Activated CD8-positive, alpha-beta memory T cell treated with anti-CD3 and anti-CD28 coated beads for 1 hour (primary cell): ENCODE measurements at places on chromosomes 1 and 21.

- DNase-seq, result no peak
Observed at GRCh38 chr21:46145159-46145839, 10.1 kb downstream of the FTCD start.

GRCh38 chr1:37480125-37480466 is 5.7 kb downstream of the ZC3H12A start:
- no peak for DNase-seq

DNA sequence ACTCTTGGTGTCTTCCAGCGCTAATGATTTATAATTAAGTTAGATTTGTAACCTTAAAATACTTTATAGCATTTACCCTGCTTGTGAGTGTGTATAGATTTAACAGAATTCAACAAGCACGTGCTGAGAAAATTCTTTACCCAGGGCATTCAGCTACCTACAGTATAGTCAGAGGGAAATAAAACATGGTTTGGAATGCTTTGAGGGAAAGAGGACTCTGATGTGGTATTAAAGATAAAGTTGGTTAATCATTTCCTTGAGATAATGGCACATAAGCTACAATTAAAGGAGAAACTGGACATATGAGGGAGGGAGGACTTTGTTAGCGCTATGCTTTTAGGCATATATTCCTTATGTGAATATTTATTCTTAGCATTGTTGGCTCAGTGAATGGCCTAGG is 26.4 kb upstream of the IL12RB2 start:
- DNase-seq, result no peak

GRCh38 chr1:111392042-111392441 is 35.5 kb downstream of the OVGP1 start:
- no peak for DNase-seq

- no peak for DNase-seq
Observed at GRCh38 chr1:152954436-152954835, 7.4 kb downstream of the SPRR5 start.

GRCh38 chr1:145892486-145893087 is 6.9 kb upstream of the ANKRD35 start:
- DNase-seq, result no peak

- no peak for DNase-seq
Observed at GRCh38 chr1:203028067-203028783, 1.9 kb downstream of the PPFIA4 start.

DNA sequence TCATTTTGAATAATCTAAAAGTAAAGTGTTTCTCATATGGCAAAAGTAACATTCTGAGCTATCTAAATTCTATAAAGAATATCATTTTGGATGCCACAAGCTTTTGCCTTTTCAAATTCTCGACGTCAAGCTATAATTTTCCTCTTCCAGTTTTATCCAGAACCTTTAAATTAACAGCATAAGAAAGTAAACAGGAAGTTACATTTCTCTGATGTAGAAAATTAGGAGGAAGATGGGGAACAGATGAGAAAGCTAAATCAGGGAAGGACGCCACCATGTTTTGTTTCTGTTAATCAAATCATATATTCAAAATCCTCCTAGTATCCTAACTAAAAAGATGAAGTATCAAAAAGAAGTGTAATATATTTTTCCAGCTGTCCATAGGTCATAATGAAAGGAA is 8.8 kb upstream of the CAMSAP2 start:
- no peak for DNase-seq

- DNase-seq, result no peak
Observed at GRCh38 chr21:36507397-36508018, 27.6 kb upstream of the CLDN14 start.

DNA sequence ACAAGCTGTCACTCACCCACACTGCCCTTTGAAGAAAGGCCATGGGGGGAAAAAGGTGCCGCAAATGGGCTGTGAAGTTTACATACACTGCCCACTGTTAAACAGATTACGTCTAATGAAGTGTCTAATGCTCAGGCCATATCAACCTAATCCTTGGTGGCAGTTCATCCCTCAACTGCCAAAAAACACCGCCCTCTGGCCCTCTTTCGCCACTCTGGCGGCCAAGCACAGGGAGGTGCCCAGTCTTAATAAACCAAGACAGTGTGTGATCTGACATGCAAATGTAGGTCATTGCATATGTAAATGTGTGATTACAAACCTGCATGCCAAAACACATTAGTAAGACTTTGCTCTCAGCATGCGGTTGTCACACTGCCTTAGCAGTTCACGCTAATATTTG is 89.5 kb downstream of the NEK7 start:
- no peak for DNase-seq

DNA sequence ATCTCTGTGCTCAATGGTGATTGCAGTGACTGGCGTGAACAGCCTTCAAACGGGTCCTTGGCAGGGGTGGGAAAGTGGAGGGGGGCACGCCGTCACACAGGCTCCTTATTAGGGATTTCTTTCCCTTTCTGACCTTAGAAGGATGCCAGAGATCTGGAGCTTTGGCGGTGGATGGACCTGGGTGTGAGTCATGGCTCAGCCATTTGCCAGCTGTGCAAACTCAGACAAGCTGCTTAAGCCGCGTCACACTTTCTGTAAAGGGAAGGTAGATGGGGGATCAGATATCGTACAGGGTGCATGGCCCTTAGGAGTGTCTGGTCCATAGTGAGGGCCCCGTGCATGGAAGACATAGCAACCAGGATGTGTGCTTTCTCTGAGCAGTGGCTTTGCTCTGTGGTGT is 48.3 kb upstream of the C1orf174 start:
- DNase-seq, result no peak

DNA sequence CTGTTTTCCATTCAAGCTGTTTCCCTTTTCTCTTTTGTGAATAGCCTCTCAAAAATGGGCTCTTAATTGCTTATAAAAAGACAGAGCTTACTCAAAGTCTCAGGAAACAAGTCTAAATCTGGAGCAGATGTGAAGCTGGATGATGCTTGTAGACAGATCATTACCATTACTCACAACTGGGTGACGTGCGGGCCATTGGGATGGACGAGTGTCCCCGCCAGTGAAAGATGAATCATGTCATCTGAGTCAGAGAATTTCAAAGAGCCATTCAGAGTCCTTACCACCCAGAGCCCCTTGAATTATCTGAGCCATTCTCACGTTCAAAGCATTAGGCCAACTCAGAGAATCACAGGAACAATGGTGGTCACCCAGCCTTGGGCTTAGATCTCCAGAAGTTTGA is 134.6 kb downstream of the HUNK start:
- DNase-seq, result no peak

DNA sequence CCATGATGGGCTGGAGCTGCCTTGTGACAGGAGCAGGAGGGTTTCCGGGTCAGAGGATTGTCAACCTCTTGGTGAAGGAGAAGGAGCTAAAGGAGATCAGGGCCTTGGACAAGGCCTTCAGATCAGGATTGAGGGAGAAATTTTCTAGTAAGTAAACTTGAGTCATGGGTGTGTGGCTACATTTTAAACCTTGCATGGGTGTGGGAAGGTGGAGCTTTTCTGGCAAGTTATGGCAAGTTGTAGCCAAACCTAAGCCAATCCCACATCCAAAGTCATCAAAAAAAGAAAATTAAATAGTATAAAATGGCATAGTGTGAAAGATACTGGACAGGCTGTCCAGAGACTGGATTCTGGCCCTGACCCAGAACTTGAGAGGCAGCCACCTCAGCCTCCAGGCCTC is 39.8 kb upstream of the HSD3B1 start:
- no peak for DNase-seq

DNA sequence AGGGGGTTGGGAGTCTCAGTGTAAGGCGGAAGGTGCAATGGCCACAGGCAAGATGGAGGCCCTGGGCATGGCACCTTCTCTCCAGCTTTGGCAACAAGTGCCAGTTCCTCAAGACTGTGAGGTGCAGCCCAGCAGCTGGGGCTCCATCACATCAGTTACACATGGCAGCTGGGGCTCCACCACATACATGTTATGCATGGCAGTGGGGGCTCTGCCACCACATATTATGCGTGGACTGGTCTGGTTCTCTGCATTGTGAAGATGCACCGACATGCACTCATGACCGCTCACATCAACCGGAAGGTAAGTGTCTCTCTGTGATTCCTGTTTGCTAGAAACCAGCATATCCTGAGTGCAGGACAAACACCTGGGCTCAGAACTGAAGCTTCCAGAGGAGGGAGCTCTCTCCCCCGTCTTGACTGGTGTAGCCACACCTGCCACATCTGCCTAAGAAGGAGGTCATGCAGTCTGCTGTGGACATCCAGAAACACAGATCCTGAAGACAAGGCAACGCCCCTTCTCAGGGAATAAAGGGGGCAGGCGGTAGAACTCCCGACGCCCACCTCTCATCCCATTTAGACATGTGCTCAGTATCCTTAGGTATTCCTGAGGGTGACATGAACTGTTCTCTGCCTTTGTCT is 104.1 kb upstream of the TMPRSS2 start:
- no peak for DNase-seq

GRCh38 chr1:53560581-53561502 is 101.6 kb downstream of the DMRTB1 start:
- no peak for DNase-seq

DNA sequence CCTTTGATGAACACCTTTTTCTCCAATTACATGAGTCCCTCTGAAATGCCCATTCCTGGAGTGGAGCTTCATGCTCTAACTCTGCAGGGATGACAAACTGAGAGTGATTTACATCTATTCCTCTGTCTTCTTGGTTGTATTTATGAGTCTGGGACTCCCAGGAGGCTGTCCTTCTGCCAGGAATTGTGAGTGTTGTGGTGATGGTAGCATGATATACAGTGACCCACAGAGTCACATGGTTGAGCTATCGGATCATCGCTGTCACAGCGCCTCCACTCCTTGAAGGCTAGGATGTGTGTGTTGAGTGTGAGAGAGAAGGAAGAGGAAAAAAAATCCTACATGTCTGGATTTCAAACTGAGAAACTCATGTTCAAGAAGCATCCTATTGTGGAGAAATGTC is 163.4 kb upstream of the CACNA1E start:
- DNase-seq, result no peak

GRCh38 chr1:57258557-57259325 is 165.1 kb downstream of the DAB1 start:
- DNase-seq, result no peak

DNA sequence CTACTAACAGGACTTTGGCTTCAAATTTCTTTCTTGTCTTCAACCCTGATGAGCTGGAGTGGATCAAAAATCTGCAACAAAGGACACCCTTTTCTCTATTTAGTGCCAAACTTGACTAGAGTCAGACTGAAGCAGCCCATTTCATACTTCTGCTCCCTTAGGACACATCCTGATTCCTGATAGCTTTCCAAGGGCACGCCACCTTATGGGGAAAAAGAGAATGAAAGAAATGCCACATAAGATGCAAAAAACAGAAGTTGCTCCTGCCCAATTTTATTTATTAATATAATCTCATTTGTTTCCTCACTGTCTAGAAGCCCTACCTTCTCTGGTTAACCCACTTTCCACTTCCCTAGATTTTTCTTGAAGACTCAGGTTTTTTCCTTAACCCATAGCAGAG is 72.7 kb upstream of the NBPF4 start:
- DNase-seq, result no peak

GRCh38 chr1:37836788-37837187 is 22.6 kb downstream of the MTF1 start:
- no peak for DNase-seq

- DNase-seq, result no peak
Observed at GRCh38 chr1:83512373-83513193, 486.3 kb downstream of the TTLL7 start.

DNA sequence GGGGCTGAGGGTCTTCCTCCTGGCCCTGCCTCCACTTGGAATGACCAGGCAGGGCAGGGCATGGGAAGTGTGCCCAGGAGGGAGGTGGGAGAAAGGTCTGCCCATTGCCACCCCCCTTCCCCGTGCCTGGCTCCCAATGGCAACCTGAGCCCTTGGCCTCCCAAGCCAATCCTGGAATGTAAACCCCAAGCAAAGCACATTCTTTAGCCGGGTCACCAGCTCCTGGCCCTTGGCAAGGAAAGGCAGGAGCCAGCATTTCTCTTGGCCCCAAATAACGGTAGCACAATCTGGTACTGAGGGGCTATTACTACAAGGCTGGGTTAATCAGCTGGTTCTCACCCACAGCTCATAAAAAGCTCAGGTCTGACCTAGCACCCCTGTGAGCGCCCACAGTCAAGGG is 6.9 kb upstream of the NUAK2 start:
- DNase-seq, result no peak

DNA sequence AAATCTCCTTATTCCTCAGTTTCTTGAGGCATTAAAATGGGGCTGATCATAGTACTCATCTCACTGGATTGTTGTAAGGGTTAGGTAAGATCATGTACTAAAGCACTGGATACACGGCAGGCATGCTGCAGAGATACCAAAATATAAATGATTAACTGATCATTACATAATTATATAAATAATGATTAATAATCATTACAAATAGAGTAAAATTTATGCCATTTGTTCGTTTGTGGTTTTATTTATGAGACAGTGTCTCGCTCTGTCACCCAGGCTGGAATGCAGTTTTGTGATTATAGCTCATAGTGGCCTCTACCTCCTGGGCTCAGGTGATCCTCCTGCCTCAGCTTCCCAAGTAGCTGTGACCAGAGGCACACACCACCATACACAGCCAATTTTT is 140.7 kb downstream of the HHAT start:
- DNase-seq, result no peak

- DNase-seq, result no peak
Observed at GRCh38 chr1:5907386-5907785, 84.8 kb downstream of the NPHP4 start.

GRCh38 chr1:8523666-8524206 is 205.8 kb downstream of the SLC45A1 start:
- DNase-seq, result no peak

DNA sequence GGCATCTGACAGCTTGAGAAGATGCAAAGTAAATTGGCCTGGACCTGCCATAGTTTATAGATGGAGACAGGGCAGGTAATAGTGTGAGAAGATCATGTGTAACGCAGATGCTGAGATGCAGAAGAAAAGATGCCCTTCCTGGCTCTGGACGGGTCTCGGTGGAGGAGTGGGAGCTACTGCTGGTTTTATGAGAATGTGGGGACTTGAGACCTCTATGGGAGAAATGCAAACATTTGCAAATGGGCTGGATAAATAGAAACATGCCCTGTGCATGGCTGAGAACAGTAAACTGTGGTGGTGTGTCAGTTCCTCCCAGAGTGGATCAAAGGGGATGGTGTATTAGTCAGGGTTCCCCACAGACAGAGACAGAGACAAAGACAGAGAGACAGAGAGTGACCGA is 21.9 kb downstream of the UBASH3A start:
- no peak for DNase-seq

DNA sequence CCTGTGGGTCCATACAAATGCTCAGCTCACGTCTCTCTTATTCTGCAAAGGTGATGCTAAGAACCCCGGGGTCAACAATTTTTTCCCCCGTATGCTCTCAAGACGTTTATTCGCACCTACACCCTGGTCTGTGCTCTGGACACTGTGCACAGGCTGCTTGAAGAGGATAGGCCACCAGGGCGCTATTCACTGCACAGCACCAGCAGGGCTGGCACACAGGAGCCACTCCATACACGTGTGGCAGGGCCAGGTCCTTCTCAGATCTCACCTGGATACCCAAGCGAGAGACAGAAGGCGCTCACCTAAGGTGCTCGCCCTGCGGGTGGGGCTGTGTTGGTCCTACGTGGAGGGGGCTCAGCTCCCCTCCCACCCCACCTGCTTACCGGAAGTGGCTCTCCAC is 16.7 kb downstream of the TMEM63A start:
- DNase-seq, result no peak

- DNase-seq, result no peak
Observed at GRCh38 chr1:92356956-92357355, 58.1 kb downstream of the RPAP2 start.
